CD4-positive, alpha-beta T cell treated with Interleukin-15 for 4 hours (primary cell): ENCODE measurements at places on chromosomes 1 and 21.

- DNase-seq: no peak
Measured at GRCh38 chr1:172399756-172400721, 20.4 kb upstream of the C1orf105 start.

DNA sequence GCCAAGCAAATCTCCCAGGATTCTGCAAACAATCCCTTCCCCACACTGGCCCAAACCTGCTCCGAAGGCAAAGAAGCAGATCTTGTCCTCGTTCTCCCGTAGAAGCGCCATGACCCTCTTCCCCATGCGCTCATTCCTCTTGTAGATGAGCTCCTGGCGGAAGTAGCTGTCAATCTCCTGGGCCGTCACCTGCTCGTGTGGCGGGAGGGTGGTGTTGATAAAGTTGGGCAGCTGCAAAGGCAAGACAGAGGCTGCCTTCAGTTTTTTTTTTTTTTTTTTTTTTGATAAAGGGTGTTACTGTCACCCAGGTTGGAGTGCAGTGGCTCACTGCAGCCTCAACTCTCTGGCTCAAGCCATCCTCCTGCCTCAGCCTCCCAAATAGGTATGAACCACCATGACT lies 202.7 kb downstream of the TRABD2B start:
- no peak for DNase-seq

GRCh38 chr1:1334835-1335234 lies 3.8 kb downstream of the TAS1R3 start:
- DNase-seq: no peak

GRCh38 chr1:168656485-168656884 lies 72.5 kb downstream of the DPT start:
- no peak for DNase-seq

GRCh38 chr21:44927587-44928461 lies 7.1 kb upstream of the ITGB2 start:
- peak; percentile 91 for DNase-seq

GRCh38 chr1:11935057-11935412 lies 518 bp downstream of the PLOD1 start:
- no peak for DNase-seq

DNA sequence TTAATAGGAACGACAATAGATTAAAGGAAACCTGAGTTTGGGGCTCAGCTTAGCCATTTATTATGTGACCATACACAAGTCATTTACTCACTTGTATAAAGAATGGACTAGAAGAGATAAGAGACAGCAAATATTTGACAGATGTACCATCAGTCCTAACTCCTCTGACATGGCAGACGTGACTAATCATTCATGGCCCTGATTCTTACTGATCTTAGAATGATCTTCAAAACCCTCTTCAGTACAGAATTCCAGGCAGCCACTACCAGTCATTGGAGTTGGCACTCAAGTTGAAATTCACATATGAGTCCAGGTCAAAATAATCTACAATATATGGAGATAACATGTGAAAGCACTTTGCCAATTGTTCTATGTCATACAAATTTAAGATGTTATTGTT lies 21.0 kb upstream of the POU2F1 start:
- no peak for DNase-seq

GRCh38 chr1:151980287-151981177 lies 13.1 kb downstream of the S100A10 start:
- no peak for DNase-seq

GRCh38 chr1:7299994-7300393 lies 471.1 kb upstream of the VAMP3 start:
- no peak for DNase-seq

DNA sequence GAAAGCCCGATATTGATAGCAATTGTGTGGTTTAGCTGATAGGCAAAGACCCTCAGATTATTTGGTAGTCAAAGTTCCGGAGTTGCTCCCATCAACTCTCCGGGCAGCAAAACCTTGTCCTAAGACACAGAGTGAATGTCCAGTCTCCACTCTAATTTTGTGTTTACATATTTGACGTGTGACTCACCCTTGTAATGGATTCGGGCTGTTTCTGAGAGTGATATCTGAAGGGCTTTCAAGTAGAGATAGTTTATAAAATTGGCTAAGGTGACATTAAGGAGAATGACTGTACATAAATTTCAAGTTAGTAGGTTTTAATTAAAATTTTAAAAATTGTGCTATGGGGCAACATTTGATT lies 154.2 kb downstream of the CNIH3 start:
- no peak for DNase-seq

DNA sequence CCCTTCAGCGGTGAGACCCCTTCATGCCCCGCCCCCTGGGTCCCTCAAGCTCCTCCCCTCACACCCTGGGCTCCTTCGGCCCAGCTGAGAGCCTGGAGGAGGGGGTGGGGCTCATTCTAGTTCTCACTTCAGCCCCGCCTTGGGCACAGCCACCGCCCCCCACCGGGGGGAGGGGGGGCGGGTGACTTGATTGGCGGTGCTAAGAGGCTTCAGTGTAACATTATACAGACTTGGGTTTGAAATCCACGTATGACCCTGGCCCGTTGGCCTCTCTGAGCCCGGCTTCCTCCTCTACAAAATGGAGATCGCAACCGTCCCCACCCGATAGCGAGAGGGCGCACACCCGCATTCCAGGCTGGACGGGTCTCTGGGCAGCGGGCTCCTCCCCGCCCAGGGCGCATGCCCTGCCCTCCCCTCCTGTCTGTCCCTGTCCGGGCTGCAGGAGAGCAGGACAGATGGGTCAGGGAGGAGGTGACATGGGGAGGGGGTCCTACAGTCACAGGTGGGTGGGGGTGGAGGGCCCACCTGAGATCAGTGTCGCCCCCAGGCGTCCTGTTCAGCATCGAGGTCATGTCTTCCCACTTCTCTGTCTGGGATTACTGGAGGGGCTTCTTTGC lies 5.1 kb downstream of the CLCNKB start:
- DNase-seq: peak; percentile 22

- no peak for DNase-seq
Measured at GRCh38 chr1:59900640-59901039, 25.9 kb downstream of the CYP2J2 start.

GRCh38 chr21:42151148-42151947 lies 67.6 kb upstream of the ABCG1 start:
- DNase-seq: no peak

DNA sequence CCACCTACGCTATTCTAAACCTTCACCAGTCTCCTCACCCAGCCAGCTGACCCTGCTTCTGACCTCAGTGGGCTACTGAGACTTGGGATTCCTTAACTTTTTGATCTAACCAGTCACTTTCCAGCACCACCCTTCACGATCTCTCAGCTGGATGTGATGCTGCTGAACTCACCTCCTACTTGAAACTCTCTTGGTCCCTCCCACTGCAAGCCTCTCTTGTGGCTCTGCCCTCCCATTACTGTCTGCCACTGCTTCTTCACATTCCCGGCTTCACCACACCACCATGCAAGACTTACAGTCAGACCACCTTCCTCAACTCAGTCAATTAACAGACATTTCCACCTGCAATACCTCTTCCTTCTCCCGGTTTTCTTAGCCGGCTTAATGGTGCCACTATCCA lies 6.3 kb downstream of the TAF5L start:
- no peak for DNase-seq

GRCh38 chr21:46157987-46158451 lies 2.6 kb upstream of the FTCD start:
- no peak for DNase-seq

DNA sequence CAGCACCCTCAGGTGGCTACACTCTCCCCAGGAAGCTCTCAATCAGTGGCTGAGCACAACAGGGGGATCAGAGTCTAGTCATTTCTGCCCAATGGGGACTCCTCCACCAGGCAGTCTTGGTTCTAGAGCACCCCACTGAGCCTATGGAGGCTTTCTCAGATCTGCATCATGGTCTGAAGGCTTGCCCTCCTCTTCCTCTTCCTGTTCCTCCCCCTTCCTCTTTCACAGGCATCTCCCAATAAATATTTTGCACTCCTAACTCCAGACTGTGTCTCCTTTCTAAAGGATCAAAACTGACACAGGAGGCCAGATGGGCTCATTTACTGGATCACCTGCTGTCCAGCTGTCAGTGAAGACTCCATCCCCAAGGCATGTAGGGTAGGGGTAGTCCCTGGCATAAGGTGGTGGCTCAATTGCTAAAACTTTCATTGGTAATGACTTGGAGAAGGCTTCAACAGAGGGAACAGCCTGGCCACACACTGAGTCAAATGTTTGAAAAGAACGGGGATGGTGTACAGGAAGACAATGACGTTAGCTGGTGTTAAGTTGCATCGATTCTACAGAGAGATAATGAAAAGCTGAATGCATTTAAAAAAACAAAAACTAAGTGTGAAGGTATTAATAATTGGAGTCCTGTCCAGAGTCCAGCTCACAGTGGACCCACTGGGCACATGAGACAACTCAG lies 84.2 kb upstream of the SLC2A1 start:
- no peak for DNase-seq

- DNase-seq: no peak
Measured at GRCh38 chr21:32256873-32257620, 21.8 kb downstream of the MIS18A start.

- DNase-seq: no peak
Measured at GRCh38 chr21:19547951-19548840, 1144.6 kb upstream of the TMPRSS15 start.

DNA sequence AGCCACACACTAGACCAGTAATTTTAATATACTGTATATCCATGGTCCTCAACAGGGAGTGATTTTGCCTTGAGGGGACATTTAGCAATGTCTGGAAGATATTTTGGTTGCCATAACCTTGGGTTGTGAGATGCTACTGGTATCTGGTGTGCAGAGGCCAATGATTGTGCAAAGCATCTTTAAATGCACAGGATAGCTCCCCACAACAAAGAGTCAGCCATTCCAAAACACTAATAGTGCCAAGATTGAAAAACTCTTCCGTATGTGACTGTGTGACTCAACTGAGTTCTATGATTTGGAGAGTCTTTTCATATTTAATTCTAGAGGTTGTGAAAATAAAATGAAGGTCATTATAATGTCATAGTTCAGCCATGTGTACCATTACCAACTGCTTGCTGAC lies 141.4 kb upstream of the CACYBP start:
- no peak for DNase-seq
